ENCODE measurements at places on chromosomes 3 and 15.
A peak's percentile ranks its signal among the peaks of the same experiment; 100 is the strongest.

DNA sequence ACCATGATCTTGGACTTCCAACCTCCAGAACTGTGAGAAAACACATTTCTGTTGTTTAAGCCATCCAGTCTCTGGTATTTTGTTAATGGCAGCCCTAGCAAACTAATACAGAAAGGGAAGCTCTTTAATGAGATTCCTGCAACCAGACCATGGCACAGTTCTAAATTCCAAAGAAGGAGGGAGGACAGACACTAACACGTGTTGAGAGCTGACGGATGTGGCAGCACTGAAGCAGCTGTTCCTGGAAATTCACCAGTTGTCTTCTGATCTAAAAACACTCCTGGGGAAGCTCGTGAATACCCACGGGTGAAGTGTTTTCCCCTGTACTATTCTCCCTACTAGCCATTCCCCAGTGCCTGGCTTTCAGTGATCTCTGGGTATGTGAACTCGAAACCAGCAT lies 56.7 kb downstream of the RPL22L1 start:
- DNase-seq, result no peak

DNA sequence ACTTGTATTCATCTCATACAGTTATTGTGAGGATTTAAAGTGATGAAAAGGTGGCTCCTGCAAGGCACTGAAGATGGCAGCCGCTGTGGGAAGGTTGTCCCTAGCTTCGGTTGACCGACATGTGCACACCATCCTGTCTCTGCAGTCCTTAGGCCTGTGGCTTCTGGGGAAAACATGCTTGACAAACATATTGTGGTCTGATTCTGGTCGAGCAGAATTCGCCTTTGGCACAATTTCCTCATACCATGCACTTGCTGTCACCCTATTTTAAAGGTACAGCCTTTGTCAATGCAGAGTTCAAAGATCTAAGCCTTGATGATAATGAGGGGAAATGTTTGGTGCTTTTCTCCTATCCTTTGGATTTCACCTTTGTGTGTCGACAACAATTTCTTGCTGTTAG lies 50.9 kb downstream of the PRICKLE2 start:
- no peak for DNase-seq

DNA sequence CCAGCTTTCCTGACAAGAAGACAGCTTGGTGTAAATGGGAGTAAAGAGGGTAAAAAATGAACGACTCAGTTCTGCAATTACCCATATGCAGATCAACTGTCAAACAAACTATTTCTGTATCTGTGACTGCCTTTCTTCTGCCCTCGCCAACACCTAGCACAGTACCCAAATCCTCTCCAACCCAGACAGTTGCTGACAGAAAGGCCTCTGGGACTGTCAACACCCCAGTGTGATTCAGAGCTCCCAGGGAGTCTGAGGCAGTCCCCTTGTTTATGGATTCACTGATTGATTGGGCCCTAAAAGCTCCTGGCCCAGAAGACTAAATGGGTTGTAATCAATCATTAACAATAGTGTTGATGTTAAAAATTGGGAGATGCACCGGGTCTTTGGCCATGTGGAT lies 20.2 kb downstream of the IL17RD start:
- DNase-seq, result no peak

- DNase-seq, result no peak
Observed at GRCh38 chr3:126828306-126828705, 124.3 kb downstream of the CHCHD6 start.

- DNase-seq, result no peak
Observed at GRCh38 chr3:179973931-179974361, 62.8 kb downstream of the PEX5L start.

GRCh38 chr3:150069633-150070032 lies 98.9 kb upstream of the PFN2 start:
- DNase-seq, result peak; percentile 33

DNA sequence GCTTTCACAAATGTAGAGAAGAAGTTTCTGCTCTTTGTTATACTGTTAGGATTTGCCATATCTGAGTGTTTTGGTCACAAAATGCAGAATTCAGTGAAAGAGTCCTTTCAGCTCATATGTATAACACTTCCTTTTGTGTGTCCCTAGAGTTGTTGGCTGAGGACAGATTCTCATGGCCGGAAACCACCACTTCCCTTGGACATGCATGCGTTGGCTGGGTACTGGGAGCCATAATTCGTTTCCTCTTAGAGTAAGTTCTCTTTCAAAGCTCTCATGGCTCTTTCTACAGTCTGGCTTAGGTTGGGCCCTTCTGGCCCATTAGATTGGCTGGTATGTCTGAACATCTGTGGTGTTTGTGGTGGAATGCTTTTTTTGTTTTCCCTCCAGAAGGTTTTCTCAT lies 298.5 kb downstream of the DIPK2A start:
- DNase-seq, result no peak

GRCh38 chr15:61226361-61227256 lies 2.5 kb downstream of the RORA start:
- DNase-seq, result no peak

- peak; percentile 9 for DNase-seq
Observed at GRCh38 chr3:42182555-42182954, 83.4 kb downstream of the CCK start.

DNA sequence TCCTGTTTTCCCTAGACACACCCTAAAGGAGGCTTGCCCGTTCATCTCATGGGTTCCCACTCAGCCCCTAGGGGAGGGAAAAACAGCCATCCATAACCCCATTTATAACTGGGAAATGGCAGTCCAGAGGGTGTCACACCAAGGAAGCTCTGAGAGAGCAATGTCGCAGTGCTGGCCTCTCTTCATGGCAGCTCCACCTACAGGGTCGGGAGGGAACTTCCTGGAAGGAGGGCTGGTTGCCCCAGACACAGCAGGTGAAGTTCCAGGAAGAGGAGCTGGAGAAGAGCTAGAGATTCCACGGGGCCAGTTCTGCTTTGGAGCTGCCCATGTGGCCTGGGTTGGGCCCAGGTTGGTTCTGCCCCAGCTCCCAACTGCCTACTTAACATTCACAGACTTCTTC lies 22.3 kb upstream of the LINGO1 start:
- DNase-seq, result no peak

- DNase-seq, result no peak
Observed at GRCh38 chr15:25971053-25971452, 107.9 kb upstream of the ATP10A start.

GRCh38 chr3:128133273-128133883 lies 9.8 kb upstream of the RUVBL1 start:
- DNase-seq, result no peak

DNA sequence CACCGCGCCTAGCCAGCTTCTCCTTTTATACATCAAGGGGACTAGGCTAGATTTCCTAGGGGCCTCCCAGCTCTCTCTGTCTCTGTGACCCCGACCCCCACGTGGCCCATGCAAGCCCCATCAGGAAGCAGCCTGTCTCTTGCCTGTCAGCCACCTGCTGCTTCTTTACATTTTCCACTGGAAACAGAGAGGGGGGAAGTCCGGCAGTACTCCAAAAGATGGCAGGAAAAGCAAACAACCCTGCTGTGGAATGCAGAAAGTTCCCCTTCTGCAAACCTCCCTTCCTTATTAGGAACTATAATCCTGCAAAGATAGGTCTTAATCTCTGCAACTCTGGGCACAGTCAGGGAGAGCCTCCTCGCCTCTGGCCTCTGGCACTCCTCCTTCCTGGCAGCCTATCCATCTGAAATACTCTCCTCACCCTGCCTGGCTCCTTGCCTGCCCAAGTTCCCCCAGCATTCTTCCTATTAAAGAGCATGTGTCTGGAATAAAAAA lies 47.4 kb upstream of the HACD2 start:
- no peak for DNase-seq

- no peak for DNase-seq
Observed at GRCh38 chr15:39025321-39025720, 460.7 kb upstream of the RASGRP1 start.

DNA sequence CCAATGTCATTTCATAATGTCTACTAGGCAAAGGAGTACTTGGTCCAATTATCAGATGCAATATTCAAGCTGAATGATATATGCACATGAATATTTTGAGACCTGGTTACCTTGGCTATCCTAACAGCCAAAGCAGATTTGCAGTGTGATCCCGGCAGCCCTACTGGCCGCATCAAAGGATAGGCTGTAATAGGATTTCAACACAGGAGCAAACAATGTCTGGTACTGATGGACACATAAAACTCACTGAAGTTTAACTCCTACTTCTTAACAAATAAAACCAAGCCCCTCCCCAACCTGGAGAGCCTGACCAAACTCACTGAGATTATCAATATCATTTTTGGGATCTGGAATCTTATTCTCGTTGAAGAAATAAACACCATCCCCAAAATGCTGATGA lies 130.2 kb downstream of the FOXP1 start:
- no peak for DNase-seq

DNA sequence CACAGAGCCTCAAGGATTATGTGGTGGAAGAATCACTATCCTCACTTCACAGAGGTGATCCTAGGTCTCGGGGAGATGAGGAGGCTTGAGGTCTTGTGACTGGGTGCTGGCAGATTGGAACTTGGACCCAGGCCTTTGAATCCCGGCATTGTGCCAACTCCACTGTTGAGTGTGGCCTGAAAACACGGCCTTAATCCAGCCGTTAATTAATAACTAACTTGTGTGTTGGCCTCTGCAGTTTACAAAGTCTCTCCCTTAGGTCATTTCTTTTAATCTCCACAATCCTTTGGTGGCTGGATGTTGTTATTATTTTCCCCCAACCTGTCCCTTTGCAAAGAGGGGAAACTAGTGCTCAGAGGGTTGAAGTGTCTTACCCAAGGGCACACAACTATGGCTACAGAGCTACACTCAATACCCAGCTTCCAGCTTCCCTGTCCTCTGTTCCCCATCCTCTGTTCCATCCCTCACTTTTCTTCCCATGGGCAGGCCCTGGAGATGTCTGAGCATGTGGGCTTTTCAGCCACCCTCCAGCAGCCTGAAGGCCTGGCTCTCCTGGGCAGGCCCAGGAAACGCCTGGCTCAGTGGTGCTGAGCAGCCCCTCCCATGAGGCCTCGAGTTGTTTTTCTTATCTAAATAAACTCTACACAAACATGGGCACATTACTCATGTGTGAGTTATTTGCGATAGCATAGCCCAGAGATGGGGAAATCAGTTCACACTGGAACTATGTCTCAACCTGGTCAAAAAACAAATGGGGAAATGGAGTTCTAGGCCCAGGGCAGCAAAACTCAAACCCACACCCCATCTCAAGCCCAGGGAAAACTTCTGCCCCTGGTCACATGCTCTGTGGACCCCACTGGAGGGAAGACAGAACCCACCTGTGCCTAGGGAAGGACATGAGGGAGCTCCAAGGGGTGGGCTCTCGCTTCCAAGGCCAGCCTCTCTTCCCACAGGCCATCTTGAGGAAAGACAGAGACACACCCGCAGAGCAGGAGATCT lies 16.8 kb upstream of the SMAD3 start:
- no peak for DNase-seq

- no peak for DNase-seq
Observed at GRCh38 chr15:64915518-64916227, 4.0 kb downstream of the ANKDD1A start.

DNA sequence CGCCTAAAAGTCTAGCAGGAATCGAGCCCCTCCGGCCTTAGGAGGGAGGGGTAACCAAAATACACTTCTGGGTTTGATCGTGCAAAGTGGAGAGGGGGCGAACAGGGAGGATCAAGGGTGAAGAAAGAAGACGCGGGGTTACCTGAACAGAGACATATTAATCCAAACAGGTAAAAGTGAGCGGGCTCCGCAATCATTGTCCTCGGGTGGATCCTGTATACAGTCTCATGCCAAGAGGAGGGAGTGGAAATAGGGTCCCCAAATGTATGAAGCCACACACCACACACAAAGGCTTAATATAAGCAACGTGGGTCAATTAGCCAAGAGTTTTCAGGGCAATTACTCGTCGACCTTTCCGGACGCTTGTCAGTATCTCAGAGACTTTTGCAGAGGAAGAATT lies 749.5 kb downstream of the ROBO1 start:
- no peak for DNase-seq

DNA sequence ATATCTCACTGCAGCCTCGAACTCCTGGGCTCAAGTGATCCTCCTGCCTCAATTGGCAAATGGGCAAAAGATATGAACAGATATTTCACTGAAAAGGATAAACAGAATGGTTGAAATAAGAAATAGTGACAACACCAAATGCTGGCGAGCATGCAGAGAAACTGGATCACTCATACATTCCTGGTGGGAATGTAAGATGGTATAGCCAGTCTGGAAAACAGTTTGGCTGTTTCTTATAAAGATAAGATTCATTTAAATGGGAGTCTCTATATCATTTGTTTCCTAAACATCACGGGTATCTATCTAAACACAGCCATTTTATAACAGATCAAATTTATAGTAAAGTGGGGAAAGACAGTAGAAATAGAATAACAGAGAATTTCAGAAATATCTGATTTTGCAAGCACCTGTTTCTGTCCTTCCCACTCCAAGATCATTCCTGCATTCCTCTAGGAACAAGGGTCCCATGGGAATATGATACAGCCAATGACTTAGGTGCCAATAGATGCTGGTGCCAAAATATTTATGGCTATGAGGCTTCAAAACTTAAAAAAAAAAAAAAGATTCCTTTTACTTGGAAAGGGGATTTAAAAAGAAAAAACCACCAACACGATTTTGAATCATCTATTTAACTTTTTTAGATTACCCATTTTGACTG lies 9.9 kb upstream of the TFDP2 start:
- DNase-seq, result no peak

GRCh38 chr15:40823572-40824343 lies 4.8 kb downstream of the PPP1R14D start:
- no peak for DNase-seq

DNA sequence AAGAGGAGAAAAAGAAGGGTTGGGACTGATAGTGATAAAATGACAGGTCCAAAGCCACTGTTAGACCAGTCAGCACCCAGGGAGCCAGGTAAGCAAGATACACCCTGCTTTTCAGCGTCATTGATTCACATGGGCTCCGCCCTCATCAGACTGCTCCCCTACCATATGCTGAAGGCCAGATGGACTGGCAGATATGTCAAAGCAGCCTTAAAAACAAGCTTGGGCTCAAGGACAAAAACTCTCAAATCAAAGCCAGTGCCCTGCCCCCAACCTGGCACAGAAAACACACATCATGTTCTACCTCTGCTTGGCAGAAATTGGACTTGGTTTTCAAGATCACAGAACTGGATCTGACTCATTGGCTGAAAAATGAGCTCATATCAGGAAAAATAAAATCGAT lies 33.4 kb downstream of the SH3BP5 start:
- no peak for DNase-seq

DNA sequence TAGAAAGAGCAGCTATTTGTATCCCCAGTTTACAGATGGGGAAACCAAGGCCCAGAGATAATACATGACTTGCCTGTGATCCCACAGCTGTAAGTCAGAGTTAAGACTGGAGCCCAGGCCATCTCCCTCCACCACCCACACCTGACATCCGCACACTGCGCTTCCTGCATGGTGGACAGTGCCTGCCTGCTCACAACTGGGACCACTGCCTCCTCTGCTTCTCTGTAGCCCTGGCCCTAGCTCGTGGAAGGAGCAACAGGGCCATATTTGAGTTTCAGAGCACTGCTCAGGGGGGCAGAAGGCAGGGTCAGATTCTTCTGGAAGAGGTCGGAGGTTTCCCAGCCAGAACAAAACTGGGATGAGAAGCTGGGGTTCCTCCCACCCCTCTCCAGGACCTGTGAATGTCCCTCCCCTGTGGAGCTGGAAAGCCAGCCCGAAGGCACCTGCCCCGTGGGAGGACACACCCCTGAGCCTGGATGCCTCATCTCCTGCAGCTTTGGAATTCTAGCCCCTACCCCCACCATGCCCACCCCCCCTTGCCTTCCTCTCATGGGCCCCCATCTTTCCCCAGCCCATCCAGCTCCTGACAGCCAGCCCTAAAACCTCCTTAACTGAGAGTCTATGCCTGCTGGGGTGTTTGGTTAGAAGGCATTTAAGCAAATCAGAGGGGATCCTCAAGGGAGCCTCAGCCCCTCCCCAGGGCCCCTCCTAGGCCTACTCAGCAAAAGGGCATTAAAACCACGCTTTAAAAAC lies 100.1 kb downstream of the TPRA1 start:
- DNase-seq, result no peak
